Activated CD4-positive, CD25-positive, alpha-beta regulatory T cell (primary cell): ENCODE measurements at places on chromosomes 16 and 17.
A peak's percentile ranks its signal among the peaks of the same experiment; 100 is the strongest.

GRCh38 chr17:66655861-66656260 lies 179.1 kb upstream of the CACNG5 start:
- no peak for DNase-seq

DNA sequence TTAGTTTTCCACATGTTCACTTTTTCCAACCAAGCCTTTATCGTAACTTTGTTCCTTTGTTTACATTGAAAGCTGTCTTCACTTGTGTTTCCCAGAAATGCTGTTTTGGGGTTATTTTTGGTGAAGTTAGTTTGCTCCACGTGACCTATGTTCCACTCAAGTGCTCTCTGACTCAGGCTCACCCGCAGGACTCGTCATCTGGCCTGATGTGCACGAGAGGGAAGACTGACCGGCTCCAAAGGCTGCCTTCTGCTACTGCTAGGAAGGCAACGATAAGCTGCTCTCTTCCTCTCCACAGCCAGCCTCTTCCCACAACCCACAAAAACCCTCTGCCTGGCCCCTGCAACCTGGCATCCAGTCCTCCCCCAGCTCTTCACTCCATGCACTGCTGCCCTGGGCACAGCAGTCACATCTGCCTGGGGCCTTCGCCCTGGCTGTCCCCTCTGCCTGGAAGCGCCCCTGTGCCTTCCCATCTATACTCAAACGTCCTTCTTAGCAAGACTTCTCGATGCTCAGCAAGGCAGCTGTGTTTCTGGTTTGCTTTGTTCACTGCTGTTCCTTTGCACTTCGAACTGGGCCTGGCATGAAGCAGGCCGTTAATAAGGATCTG lies 28.0 kb downstream of the ZCCHC14 start:
- DNase-seq: no peak

DNA sequence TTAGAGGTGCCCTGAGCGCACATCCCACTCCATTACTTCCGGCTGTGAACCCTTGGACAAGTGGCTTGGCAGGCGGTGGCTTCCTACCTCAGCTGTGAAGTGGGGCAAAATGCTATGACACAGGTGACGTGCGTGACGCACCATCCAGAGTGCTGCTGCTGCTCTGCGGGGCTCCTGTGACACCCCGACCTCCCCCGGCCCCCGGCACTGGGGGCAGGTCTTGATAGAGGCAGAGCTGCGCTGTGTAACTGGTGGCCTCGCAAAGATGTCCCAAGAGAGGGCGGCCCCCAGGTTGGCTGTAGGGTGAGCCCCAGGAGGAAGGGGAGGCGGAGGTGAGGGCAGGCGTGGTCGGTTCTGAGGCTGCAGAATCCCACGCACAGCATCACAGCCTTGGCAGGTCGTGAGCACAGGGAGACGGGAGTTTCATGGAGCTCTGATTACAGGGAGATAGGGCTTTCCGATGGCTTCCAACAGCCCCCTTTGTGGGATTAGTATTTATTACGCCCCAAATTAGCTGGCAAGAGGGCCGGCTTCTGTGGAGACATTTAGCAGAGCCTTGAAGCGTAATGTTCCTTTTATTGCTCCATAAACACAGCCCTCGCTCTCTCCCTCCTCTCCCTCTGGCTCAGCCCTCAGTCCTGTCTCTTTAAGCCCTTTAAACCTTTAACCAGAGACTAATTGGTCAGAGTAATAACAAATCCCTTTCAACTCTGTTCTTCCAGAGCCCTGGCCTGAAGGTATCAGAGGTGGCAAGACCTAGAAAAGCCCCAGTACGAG lies 328.1 kb downstream of the C16orf95 start:
- no peak for DNase-seq

GRCh38 chr16:50377001-50377400 lies 8.2 kb upstream of the BRD7 start:
- DNase-seq: no peak

DNA sequence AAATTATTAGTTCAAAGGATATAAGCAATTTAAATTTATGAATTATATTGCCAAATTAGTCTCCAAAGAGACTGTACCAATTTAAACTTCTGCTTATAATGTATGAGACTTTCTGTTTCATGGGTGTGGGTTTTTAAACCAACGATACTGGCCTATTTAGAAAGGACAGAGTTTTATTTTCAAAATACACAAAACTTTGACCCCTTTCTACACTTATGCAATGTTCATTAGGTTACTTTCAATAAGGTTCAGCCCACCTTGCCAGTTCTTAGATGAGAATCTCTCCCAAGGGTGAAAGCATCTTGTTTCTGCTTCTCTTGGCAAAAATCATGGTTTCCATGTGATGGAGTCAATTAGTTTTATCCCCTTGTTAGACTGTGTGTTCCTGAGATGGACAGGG lies 84.7 kb downstream of the MYO1D start:
- no peak for DNase-seq

- no peak for DNase-seq
These were observed 68.0 kb downstream of the AMFR start for GRCh38 chr16:56357241-56357764.

GRCh38 chr16:75052481-75053202 lies 53.8 kb downstream of the ZNRF1 start:
- no peak for DNase-seq

DNA sequence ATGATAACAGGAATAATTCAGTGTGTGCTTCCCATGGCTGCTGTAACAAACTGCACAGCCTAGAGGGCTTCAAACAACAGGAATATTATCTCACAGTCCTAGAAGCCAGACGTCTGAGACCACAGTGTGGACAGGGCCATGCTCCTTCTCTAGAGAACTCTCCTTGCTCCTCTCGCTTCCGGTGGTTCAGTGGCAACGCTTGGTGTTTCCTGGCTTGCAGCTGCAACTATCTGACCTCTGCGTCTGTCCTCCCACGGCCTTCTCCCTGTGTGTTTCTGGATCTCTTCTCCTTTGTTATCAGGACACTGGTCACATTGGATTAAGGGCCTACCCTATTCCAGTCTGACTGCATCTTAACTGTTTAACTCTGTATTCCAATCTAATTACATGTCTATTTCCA lies 414.3 kb downstream of the MAF start:
- DNase-seq: no peak

GRCh38 chr17:80187090-80187489 lies 17.3 kb downstream of the CARD14 start:
- DNase-seq: no peak

DNA sequence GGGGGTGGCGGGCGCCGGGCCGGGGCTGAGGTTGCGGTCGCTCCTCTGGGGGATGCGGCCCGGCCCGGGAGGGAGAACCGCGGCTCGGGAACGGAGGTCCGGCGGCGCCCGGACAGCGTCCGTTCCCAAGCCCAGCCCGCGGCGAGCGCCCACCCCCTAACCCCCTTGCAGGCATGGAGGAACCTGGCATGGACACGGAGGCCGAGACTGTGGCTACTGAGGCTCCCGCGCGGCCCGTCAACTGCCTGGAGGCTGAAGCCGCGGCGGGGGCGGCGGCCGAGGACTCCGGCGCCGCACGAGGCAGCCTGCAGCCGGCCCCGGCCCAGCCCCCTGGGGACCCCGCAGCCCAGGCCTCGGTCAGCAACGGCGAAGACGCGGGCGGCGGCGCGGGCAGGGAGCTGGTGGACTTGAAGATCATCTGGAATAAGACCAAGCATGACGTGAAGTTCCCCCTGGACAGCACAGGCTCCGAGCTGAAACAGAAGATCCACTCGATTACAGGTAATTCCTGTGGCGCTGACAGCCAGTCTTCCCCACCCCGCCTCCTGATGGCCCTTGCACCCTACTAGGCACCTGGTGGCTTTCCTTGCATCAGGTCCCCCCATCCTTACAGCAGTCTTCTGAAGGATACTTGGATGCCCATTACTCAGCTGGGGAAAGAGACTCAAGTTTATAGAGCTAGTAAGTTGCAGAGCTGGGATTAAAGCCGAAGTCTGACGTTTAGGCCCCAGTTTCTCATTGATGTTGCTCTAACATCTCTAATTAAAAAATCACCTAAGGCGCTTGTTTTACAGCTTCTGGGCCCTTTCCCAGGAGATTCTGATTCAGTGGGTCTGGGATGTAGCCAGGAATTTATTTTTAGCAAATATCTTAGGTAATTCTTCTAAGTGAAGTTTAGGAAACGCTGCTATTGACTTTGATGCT lies 514 bp downstream of the UBFD1 start:
- DNase-seq: peak; percentile 22

DNA sequence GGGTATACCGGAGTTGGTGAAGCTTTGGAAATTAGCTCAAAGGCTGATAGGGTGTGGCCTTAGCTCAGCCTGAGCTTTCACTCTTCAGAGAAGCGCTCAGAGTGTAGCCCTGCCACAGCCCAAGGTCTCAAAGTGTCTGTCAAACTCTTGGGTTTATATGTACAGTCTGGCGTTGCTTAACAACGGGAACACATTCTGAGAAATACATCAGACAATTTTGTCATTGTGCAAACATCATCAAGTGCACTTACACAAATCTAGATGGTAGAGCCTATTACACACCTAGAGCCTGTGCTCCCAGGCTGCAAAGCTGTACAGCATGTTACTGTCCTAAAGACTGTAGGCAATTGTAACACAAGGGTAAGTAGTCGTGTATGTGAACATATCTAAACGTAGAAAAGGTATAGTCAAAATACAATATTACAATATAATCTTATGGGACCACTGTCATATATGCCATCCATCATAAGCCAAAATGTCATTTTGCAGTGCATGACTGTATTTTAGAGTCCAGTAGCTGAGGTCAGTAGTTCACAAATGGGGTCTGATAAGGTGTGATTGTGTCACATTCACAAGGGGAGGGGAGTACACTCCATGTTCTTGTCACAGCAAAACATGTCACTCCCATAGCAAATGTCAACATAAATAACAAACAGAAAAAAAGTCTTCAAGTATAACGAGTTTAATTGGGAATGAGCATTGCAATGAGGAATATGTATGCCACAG lies 20.6 kb downstream of the CHAD start:
- DNase-seq: no peak
